ENCODE measurements at places on chromosomes 2 and 18.

- peak; percentile 22 for DNase-seq
Measured at GRCh38 chr2:98702127-98702802, 28.7 kb downstream of the MGAT4A start.

DNA sequence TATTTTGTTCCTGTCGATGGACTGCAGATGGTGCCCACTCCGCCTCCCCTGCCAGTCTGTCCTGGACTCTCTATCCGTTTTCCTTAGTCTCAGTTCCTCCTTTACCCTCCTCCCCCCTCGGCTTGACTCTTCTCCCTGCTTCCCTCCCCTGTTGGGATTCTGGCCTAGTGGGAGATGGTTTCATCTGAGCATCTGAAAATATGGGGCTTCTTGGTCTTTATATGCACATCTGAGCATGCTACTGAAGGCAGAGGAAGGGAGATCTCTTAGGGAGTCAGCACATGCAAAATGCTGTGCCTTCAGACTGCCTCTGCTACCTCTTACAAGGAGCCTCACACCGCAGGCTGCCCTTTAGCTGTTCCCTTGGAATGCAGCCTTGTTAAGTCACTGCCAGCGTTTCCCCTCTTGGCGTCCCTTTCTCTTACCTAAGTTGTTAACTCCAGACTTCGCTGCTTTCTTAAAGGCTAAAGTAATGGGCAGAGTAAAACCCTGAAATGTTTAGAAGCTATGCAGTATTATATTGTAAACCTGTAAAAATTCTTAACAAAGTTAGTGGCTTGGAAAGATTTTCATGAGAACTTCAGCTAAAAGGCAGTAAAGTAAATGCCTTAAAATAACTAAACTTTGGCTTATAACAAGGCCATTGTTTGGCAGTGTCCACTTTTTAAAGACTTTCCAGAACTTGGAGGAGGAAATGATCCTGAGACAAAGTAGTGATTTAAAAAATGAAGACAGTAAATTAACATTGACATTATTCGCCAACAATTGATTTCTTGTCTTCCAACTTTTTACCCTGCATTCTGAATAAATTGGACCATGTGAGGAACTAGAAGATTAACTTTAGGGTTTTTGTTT lies 49.8 kb downstream of the LDLRAD4 start:
- no peak for DNase-seq

GRCh38 chr2:149385350-149385749 lies 55.0 kb downstream of the LYPD6 start:
- no peak for DNase-seq

DNA sequence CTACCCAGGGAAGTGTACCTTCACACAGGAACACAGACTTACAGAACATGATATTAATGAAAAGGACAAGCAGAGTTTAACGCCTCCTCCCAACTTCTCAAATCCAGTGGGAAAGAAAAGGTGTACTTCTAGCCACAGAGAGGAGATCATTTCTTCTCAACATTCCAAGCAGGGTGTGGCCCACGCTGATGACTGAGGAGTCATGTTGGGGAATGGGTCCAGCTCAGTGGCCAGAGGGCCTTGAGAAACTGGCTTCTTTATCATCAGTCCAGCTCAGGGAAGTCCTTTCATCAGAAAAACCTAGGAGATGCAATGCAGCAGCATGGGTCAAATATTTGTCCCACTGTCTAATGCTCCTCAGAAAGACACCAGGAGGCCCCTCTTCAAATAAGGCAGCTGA lies 63.0 kb downstream of the RBM43 start:
- no peak for DNase-seq

GRCh38 chr2:58347810-58348209 lies 106.7 kb upstream of the FANCL start:
- no peak for DNase-seq

DNA sequence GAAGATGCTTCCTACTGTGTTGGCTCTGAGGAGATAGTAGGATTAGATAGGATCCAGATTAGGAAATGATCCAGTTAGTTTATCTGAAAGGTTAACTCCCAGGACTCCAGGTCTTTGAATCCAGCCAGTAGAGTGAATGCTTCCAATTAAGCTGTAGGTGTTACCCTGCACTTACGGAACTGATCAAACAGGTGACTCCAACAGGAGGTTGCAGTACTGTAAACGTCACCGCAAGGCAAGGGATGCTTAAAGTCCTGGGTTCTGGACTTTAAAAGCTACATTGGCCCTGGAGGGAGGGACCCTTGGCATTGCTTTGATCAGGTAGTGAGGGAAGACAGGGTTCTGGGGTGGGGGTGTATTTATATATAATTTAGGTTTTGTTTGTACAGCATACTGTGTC lies 5.6 kb downstream of the LGALSL start:
- DNase-seq: no peak

DNA sequence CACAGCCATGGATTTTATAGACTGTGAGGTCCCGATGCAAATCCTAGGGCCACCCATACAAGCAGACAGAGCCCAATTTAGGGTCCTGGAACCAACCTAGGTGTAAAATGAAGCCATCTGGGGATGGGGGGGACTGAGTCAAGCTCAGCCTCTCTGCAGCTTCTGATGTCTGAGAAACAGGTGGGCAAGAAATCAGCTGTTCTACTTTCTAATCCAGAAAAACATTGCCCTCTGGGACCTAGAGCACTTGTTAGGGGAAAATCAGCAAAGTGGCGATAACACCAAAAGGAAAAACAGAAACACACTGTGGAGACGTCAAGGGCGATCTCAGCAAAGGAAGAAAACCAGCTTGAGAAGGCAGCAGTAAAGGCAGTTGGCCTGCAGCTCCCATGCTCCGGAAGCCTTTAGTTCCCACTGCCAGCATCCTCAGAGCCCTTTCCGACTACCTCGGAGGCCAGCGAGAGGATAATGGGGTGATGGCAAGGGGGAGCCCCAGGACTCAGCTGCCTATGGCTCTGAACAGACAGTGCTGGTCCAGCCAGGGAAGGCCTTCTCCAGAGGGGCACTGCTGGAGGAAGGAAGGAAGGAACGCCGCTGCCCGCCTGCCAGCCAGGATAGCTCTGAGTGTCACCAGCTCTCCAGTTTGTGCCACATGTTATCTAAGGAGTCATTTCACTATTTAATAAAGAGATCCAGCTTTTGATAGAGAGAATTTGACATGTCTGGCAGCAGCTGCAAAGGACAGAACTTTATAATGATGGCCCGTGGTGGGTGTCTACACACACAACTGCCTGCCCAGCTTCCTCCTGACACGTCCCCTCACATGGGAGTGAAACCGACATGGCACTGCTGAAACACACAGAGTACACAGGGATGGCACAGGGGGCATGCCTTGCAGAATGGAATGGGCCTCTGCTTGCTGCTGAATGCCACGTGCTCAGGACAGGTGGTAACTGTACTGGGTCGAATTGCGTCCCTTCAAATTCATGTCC lies 37.7 kb downstream of the HS1BP3 start:
- no peak for DNase-seq

- no peak for DNase-seq
Measured at GRCh38 chr2:120622159-120622869, 113.4 kb upstream of the GLI2 start.

- no peak for DNase-seq
Measured at GRCh38 chr2:51981783-51982182, 949.9 kb upstream of the NRXN1 start.

DNA sequence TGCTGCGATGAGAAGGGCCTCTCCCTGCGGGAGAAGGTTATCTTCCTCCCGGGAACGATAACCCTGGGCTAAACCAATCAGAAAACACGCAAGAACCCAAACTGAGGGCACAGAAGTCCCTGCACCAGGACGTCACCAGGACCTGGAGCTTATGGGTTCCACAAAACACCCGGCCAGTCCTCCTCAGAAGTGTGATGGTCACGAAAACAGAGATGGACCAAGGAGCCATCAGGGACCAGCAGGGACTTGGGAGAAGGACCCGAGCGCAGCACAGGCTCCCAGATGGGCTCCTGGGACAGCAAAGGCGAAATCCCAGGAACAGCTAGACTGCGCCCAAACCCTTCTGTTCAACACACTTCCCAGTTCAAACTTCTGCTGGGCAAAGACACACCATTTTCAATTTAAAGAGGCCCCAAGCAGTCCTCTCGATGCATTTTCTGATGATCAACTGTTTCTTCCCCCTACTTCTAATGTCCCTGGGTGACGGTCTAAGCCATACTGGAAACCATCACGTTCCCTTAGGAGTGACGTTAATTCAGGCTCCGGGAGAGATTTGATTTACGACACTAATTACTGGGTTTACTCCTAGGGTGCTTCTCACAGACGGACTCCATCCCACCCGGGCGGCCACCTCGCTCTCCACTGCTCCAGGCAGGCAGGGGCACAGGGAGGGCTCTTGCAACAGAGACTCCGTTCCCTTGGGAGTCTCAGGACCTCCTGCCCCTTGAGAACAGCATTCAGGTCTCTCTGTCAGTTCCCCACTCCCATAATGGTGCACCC lies 29.2 kb downstream of the ZNF516 start:
- no peak for DNase-seq

DNA sequence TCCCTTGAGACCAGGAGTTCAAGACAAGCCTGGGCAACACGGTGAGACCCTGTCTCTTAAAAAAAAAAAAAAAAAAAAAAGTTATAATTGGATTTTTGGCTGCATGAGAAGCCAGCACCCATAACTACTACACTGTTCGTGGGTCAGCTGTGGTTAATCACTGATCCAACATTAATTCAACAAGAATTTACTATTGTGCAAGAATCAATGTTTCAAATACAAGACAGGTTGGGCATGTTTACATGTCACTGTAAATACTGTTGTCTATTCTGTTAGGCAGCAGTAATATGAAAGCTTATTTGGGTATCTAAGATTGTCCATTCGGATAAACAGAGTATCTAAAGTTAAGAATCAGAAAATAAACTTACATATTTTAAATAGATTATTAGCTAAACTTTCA lies 62.3 kb downstream of the ESCO1 start:
- DNase-seq: no peak

DNA sequence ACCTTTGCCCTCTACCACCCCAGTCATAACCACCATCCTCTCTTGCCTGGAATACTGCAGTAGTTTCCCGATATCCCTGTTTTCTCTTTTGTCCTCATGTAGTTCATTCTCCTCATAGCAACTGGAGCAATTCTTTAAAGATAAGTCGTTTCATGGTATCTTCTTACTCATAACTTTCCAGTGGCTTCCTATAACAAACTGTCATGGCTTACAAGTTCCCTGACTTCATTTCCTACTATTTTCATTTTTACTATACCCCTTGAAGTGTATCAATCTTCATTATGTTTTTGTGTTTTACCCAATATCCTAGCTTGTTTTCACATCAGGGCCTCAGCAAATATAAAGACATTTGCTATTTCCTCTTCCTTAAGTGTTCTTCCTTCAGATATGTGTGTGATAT lies 83.7 kb upstream of the PROKR1 start:
- DNase-seq: no peak

- no peak for DNase-seq
Measured at GRCh38 chr2:53227535-53227934, 540.1 kb upstream of the CHAC2 start.

DNA sequence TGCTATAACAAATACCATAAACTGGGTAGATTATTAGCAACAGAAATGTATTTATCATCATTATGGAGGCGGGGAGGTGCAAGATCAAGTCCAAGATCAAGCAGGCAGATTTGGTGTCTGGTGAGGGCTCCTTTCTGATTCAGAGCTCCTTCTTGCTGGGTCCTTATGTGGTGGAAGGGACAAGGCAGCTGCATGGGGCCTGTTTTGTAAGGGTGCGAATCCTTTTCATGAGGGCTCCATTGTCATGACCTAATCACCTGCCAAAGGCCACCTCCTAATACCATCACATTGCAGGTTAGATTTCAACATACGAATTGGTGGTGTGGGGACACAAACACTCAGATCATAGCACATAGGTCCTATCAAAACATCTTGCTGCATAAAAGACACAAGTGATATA lies 84.4 kb upstream of the CCDC150 start:
- no peak for DNase-seq

- DNase-seq: no peak
Measured at GRCh38 chr2:120388222-120389035, 42.5 kb downstream of the INHBB start.

DNA sequence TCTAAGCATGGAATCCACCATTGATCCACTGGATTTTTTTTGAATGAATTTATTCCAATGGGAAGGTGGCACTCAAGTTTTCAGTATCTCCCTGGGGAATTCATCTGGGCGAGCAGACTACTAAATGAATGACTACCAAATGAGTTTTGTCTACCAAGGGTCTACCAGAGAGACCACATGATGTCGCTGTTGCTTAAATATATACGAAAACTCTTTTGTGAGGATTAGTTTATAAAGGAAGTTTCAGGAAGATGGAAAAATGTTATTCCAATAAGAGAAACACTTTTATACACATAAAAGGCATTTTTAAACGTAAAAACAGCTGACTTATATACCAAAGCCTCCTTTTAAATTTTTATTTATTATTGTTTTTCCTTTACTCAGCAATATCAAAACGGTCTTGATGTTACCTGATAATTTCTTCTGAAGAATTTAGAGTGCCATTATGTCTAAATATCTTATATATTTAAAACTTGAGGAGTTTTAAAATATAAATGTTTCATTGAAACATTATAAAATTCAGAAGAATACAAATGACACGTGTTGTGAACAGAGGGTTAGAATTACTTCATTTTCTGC lies 139.7 kb downstream of the HRH4 start:
- peak; percentile 39 for DNase-seq

DNA sequence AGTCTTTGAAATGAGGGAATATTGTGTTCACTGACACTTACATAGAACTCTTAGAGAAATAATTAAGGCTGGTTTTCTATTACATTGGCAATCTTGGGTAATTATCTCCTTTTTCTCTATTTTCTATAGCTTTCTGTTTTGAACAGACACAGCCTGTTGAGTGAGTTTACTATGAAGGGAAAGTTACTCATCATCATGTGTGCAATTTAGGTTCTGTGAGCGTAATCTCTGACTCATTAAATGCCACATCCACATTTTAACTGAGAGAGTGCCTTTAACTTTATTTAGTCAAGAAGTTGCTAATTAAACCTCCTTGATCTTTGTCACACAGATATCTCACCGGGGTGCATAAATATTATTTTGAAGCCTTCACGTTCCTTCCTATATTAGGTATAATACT lies 174.0 kb upstream of the SLC8A1 start:
- no peak for DNase-seq

- DNase-seq: no peak
Measured at GRCh38 chr2:28413152-28413898, 20.7 kb downstream of the FOSL2 start.

GRCh38 chr18:46767217-46767616 lies 10.4 kb upstream of the ST8SIA5 start:
- no peak for DNase-seq

GRCh38 chr2:15364561-15364960 lies 196.6 kb downstream of the NBAS start:
- no peak for DNase-seq

DNA sequence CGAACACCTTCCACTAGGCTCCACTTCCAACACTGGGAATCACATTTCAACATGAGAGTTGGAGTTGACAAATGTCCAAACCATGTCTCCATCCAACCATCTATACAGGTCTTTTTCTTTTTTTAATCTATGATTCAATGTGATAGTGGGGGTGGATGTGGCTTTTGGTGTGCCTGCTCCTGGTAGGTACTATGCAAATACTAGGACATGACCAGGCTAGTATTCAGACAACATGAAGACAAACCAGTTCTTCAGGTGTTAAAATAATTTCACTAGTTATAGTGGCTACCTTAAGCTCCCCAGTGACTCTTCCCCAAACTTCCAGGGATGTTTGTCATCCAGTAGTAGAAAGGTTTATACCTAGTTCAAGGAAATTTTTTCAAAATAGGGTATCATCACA lies 387.5 kb downstream of the CDH2 start:
- no peak for DNase-seq

GRCh38 chr2:186827862-186828492 lies 21.0 kb downstream of the ZSWIM2 start:
- no peak for DNase-seq

All from renal cortex interstitium (tissue), 15 donors.